ENCODE measurements at places on chromosomes 6 and 20. TPM values are rescaled to one million over a fixed set of nuclear protein-coding genes. Genes with fewer than 3 reads are reported as not detected.

DNA sequence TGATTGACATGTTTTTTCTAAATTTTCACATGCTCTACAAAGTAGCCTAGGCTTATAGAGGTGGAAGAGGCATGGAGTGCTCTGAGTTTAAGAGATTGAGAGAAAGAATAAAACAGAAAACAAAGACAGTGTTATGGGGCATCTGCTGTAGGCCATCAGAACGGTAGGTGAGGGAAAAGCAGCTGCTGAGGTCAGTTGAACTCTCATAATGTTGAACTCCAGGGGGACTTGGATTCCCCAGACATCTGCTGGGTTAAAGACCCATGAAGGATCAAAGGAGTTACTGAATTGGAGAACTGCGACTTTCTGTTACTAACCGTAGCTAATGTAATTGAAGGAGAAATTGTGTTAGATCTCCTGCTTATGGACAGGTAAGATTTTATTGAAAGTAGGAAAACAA lies 333.9 kb downstream of the TFAP2B start:
- DNase-seq, result no peak

GRCh38 chr20:41335591-41335990 lies 5.0 kb upstream of the LPIN3 start:
- no peak for DNase-seq

DNA sequence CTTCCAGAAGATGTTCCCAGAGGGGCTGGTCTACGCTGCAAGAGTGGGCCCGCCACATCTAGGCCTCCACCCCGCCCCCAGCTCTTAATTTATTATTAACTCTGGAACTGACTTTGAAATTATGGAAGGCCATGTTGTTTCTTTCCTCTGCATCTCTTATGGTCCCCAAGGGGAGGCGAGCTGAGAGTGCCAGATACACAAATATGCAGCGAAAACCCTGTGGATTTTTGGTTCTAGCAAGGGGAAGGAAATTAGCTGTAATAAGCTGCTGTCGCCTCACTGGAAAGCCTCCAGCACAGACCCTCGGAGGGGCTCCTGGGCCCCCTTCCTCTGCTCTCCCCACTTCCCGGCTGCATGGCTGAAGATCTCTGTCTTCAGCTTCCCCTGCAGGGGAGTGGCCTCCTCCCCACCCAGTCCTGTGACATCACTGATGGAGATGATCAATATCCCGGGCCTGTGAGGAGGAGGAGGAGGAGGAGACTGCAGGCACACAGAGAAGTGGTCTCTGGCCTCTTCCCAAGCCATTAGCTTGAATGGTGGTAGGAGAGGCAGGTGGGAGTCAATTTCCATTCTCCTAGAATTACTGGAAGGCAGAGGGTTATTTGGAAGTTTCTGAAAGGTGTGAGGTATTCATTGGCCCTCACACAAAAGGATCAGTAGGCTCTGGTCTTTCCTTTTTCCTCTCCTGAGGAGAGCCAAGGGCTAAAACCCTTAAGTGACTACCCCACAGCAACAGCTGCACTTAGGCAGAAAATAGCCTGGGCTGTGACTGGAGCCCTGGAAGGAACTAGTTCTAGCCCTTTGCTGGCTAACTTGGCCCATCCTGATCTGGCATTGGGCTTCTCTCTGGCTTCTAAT lies 39.7 kb upstream of the CCDC167 start:
- no peak for DNase-seq

GRCh38 chr6:158607411-158608170 lies 37.0 kb downstream of the DYNLT1 start:
- peak; percentile 4 for DNase-seq

GRCh38 chr6:64712606-64713005 lies 994.4 kb downstream of the EYS start:
- DNase-seq, result no peak

DNA sequence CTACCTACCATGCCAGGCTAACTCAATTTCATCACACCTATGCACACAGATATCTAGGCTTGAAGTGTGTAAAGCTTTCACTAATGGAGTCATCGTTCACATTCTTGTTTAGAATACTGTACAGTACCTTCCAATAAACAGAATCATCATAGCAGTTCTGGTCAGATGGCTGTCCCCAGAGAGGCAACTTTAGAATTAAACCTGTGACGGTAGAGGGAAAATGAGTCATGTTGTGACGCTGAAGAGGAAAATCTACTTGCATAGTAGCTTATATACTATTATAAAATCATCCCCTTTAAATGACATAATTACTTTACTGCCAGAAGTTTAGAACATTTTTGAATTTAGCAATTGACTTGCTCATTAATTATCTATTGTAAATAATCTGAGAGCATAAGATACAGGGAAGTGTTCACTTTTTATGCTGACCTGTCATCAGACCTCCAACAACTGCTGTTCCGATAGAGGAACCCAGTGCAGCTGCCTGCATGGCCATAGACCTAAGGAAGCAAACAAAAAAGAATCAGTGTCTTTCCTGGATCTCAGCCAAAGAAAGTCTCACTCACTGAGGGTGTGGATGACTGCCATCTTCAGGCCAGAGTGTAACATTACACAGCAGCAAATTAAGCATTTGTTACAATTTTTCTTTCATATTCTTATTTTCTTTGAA lies 29.8 kb downstream of the RHAG start:
- peak; percentile 93 for DNase-seq

DNA sequence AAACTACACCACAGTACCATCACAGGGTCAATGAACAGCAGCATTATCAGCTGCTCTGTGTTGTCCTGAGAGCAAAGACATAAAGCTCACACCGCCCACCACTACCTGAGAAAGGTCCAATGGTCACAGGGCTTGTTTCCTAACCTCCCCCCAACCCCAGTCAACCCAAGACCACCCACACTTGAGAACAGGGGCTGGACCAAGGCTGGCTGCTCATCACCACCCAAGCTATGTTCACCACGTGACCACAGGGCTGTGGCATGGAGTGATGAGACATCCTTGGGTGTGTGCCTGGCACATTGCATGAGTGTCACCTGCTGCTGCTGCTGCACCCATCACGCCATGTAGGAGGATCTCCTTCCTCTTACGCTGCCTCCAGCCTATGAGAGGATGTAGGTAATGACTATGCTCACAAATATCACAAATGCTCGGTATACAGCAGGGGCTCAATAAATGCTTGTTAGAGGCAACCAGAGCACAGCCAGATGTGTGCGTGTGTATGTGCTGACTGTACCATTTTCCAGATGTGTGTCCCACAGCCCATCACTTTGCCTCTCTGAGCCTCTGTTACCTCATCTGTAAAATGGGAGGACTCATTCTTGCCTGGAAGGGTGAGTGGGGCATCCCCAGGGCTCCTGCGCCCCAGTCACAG lies 23.3 kb upstream of the SIRPA start:
- peak; percentile 50 for DNase-seq

GRCh38 chr20:37880726-37881591 lies 22.0 kb upstream of the VSTM2L start:
- peak; percentile 29 for DNase-seq

- DNase-seq, result peak; percentile 33
These were observed 1.8 kb downstream of the SNAI1 start for GRCh38 chr20:49984426-49985153.

- no peak for DNase-seq
These were observed 137.2 kb downstream of the DLL1 start for GRCh38 chr6:170153436-170154319.

DNA sequence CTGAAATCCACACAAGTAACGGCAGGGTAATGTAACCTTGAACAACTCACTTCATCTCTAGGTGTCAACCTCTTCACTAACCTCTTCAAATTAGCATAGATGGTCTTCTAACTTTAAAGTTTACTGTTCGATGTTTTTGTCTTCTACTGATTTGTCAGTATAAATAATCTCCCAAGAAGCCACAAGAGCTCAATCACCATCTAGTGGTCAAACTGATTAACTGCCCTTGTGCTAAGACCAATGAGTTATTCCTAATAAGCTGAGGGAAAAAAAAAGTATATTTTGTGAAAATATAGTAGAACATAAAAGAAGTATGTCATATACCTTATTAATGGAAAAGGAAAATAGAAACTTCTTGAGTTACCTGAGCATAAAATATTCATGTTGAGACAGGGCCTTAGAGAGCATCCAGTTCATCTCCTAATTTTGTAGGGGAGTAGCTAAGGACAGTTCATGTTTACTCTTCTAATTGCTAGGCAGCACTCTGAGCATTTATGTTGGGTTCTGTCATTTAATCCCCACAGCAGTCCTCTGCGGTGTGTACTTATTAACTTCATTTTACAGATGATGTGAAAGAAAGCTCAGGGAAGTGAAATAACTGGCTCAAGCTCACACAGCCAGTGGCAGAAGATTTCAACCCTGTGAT lies 317.1 kb downstream of the ESR1 start:
- peak; percentile 75 for DNase-seq

- peak; percentile 82 for DNase-seq
These were observed 2.6 kb upstream of the GPSM3 start for GRCh38 chr6:32194825-32195651.

Gene NINL
- polyA plus RNA-seq, result 1.9 TPM

- DNase-seq, result no peak
These were observed 383.9 kb downstream of the PLCB1 start for GRCh38 chr20:8515810-8516435.

GRCh38 chr6:87396595-87397392 lies 11.0 kb upstream of the CFAP206 start:
- no peak for DNase-seq

Gene PRRT1
- polyA plus RNA-seq, result 2.2 TPM

DNA sequence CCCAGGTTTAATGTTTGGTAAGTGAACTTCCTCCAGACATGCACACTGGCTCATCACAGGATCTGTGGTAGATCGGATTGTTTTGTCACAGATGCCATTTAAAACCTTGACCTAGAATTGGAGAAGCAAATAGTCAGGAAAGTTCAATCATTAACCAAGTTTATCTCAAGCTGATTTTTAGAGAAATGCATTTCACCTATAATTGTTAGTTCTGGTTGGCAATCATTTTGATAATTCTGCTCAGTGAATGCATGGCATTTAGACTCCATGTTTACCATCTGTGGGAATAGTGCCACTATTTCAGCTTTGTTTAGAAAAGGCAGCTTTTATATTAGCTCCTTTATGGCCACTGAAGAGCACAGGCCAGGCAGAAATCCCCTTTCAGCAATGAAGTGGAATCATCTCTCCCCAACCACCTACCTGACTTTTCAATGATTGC lies 73.9 kb upstream of the IPCEF1 start:
- DNase-seq, result no peak

Gene ECT2L
- polyA plus RNA-seq, result not detected

DNA sequence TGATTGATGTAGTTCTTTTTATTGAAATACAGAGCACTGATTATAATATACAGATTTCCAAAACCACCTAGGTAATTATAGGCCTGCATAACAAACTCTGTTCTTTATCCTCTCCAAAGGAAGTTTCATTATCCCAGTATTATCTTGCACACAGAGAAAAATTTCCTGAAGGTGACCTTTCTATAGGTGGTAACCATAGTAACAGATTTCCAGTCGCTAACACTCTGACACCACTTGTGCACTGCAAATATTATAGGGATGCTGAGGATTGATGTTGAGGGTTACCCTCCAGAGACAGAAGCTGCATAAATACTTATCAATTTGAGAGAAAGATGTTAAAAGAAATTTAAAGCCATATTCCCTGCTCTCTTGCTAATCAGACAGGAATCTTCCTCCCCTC lies 274.5 kb upstream of the NRSN1 start:
- no peak for DNase-seq

- DNase-seq, result no peak
These were observed 9.2 kb downstream of the LY86 start for GRCh38 chr6:6597682-6598081.

Gene DEFB129
- not detected for polyA plus RNA-seq

GRCh38 chr6:35043381-35044130 lies 97.6 kb downstream of the TCP11 start:
- no peak for DNase-seq

DNA sequence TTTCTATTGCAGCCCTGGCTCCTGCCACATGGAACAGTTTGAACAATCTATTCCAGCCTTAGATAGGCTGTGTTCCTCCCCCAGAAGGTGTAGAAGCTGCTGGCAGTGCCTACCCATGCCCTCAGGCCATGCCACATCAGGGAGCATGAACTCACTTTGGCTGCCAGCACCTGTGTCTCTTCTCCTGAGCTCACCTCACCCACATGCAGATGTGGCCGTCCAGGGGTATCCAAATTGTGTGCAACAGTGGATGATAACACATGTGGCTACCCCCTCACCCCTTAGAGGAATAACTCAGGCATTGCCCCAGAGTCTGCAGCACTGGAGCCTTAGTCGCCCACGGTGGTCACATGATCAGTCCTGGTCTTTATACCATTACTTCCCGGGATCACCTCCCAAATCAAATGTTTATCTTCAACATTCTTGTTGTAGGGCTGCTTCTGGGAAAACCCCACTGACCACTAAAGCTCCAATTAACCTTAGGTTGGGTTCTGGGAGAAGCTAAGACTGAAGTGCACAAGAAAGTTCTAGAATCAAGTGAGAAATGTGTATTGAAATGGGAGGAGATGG lies 110.4 kb downstream of the BANF2 start:
- DNase-seq, result no peak

DNA sequence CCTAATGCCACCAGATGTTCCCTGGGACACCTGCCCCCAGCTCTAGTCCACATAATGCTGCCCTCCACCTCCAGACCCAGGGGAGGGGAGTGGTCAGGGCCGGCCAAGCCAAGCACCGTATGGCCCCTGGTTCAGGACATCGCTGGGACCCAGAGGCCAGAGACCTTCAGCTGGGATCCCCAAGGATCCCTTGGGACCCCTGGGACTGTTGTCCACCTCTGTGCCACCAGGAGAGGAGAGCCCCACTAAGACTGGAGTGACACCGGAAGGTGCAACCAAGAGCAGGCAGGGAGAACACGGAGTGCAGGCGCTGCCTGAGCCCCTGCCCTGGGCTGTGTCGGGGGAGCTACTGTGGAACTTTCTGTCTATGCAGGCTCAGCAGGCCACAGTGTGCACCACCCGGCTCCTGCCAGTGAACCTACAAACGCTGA lies 43.6 kb downstream of the CTCFL start:
- DNase-seq, result no peak

Gene BPIFB2
- polyA plus RNA-seq, result not detected

- no peak for DNase-seq
These were observed 41.3 kb upstream of the PLAGL1 start for GRCh38 chr6:144049386-144049785.

GRCh38 chr6:10951675-10952282 lies 64.9 kb downstream of the SYCP2L start:
- DNase-seq, result peak; percentile 78

- DNase-seq, result peak; percentile 31
These were observed 324.4 kb upstream of the NT5E start for GRCh38 chr6:85125526-85125925.

Gene SLC22A2
- not detected for polyA plus RNA-seq

Gene OVOL2
- not detected for polyA plus RNA-seq

DNA sequence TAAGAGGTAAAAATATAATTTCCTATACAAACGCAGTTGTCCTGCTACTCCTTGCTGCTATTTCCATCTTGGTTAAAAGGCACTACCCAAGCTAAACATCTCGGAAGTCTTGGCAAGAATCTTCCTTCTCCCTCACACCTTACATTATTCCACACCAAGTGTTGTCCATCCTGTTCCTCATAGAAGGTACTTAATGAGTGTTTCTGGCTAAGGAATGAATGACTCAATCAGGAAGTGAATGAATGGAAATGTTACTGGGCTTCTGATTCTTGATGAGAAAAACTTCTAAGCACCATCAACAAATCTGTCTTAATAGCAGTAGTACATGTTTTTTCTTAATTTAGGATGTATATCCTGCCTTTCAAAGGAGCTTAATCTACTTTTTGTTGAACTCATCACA lies 40.6 kb upstream of the RSPO3 start:
- no peak for DNase-seq

All from GM23248 (cell line).